Activated T-helper 1 cell treated with anti-CD3 and anti-CD28 coated beads, Interleukin-2, amount 50 U/mL, for 16 hours (primary cell): ENCODE measurements at places on chromosomes 13 and 19.

DNA sequence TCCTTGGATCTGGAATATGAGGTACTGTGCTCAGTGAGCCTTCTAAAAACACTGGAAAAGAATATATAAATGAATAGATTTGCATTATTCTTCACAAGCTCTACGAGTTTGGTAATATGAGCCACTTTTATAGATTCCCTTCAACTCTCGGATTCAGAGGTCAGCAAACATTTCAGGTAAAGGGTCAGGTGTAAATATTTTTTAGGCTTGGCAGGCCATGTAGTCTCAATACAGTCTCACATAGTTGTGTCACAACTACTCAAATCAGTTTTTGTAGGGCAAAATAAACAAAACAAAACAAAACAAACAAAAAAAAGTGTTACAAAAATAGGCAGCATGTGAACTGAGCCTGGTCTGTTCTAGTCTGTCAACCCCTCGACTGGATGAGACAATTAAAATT lies 57.4 kb downstream of the PSPC1 start:
- no peak for DNase-seq

DNA sequence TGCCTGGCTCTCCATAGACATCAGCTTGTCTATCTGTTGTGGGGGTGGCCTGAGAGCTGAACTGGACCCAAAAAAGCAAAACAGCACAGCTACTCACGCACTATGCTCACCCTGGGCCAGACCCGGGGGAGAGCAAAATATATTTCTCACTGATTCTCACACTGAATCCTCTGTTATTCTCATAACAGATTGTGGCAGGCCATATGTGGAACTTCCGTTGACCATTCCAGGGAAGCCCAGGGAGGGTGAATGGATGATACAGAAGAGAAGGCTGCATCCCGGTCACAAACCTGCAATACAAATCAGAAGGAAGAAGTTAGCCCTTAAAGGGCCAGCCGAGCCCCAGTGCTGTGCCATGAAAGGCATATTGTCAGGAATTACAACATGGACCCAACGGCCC lies 362.5 kb downstream of the ZNF536 start:
- no peak for DNase-seq

GRCh38 chr13:35984287-35984686 lies 146.9 kb downstream of the DCLK1 start:
- no peak for DNase-seq

GRCh38 chr13:114318624-114319023 lies 4.3 kb downstream of the CHAMP1 start:
- no peak for DNase-seq
